ENCODE measurements at places on chromosomes 3 and 15.

DNA sequence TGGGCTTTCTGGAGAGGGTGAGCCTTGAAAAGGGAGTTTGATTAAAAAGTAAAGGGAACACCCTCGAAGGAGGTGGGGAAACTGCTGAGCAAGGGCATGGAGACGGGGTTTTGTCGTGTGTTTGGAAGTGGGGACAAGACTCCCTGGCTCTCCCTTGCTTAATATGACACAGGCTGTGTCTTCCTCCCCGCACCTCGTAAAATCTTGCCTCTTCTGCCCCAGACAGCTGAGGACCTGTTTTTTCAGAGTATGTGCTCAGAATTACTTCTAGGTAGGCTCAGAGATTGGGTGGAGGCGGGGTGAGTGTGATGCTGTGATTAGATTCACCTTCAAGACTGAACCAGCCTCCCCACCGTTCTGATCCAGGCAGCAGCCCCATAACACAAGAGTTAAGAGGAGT, 244.4 kb upstream of the TLE3 start:
- DNase-seq: no peak

GRCh38 chr15:68097029-68097428, 42.9 kb downstream of the PIAS1 start:
- DNase-seq: no peak

- no peak for DNase-seq
These were observed 75.1 kb downstream of the CCK start for GRCh38 chr3:42190701-42191442.

DNA sequence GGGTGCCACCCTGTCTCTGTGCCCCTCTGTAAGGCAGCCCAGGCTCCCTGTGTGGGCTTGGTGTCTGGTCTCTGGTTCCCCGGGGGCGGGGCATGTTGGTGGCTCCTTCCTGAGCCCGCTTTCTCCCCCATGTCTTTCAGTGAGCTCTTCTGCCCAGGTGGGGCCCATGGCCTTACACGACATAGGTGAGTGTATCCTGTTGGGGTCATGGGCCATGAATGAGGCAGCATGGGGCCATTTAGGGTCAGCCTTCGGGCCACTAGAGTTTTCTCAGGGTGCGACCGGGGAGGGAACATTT, 195.1 kb downstream of the UBE3A start:
- DNase-seq: no peak

GRCh38 chr3:25291481-25291905, 136.6 kb upstream of the RARB start:
- no peak for DNase-seq

GRCh38 chr15:78372880-78373279, 32.7 kb downstream of the CRABP1 start:
- no peak for DNase-seq

DNA sequence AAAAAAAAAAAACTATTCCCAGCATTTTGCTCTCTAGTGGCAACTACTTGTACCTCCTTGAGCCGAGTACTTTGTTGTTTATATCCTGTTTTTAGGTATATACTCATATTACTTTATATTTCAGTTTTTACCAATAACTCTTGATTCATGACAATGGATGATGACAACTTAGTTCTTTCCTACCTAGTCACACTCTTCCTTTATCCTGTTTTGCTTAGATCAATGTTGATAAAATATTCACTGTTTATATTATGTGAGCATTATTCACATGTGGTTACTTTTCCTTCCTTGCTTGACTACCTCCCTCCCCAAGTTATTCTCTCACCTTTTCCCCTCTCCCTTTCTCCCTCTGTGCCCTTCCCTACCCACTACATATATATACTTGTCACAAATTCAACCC, 53.7 kb downstream of the NKIRAS1 start:
- DNase-seq: no peak

DNA sequence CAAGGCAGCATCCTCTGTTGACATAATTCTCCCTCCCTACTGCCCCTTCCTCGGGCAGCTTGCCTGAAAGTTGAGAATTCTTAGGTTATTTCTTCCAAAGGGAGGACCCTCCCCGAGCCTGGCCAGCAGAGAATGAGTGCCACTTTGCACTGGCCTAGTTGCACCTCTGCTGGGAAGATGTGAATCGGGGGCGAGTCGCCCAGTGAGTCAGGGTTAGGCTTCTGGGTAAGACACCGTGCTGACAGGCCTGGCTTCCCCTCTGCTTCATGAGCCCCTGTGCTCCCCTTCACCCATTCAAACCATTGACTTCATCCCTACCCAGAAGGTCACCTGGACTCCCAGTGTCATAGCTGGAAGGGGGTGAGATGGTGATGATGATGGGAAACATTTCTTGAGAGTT, 82.3 kb downstream of the AAGAB start:
- no peak for DNase-seq

DNA sequence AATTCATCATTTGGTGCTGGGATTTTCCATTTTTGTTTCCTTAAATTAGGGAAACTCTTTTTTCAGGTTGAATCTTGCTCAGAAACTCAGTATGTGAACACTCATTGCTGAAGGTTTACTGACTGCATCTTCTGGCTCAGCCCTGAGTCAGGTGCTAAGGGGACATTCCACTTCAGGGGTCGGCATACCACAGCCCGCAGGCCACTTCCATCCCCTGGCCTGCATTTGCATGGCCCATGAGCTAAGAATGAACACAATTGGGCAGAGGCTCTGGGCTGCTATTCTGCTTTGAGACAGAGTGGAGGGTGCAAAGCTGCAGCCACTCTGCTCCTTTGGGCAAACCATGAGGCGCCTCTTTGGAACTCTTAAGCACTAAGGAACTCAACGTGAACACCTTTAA, 165.0 kb downstream of the FEZF2 start:
- DNase-seq: no peak

DNA sequence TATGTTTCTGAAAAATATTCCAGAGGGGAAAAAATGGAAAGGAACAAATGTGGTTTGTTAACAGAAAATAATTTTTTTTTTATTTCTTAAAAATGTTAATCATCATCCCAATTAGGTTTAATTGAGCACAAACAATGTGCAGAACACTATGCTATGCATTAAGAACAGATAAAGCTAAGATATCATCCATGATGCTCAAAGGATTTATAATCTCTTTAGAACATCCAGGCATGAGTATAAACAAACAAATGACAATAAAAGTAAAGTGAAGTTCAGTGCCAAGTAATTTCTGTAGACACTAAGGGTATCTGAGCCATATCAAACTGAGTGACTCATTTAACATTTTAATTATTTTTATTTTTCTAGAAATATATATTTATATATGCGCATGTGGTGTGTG, 732.2 kb downstream of the NAALADL2 start:
- no peak for DNase-seq

GRCh38 chr3:14200841-14201240, 22.2 kb downstream of the LSM3 start:
- no peak for DNase-seq

GRCh38 chr15:35596285-35596684, 50.3 kb upstream of the DPH6 start:
- DNase-seq: no peak

DNA sequence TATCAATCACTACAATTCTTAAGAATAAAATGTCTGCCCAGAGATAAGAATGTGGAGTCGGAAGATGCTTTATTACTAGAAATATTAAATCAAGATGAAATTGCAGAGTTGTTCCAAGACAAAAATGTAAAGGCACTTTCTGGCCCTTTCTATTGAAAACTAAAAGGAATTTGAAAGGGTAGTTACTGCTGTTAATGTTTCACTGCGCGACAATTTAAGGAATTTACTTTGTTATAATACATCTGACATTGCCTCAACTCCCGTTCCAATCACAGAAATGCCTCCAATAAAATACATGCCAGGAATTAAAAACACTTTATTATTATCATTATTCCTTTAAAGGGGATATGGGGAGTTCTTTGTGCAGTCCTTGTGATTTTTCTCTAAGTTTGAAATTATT, 26.4 kb downstream of the RSL24D1 start:
- DNase-seq: no peak

DNA sequence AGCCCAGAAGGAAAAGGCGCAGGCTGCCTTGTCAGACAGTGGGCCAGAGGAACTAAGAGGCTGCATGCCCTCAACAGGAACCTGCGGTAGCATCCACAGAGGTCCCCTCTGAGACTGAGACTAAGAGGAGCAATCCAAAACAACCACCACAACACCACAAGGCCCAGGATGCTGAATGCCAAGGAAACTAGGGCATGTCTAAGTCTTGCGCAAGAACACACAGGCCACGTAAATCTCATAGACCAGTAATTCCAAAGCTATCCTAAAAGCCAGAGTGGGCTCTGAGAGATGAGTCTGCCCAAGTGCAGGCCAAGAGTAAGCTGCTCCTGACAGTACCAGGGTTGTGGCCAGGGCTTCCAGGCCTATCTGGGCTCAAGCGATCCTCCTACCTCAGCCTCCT, 12.9 kb downstream of the MON1A start:
- no peak for DNase-seq

GRCh38 chr3:137111497-137111896, 153.7 kb downstream of the IL20RB start:
- no peak for DNase-seq

DNA sequence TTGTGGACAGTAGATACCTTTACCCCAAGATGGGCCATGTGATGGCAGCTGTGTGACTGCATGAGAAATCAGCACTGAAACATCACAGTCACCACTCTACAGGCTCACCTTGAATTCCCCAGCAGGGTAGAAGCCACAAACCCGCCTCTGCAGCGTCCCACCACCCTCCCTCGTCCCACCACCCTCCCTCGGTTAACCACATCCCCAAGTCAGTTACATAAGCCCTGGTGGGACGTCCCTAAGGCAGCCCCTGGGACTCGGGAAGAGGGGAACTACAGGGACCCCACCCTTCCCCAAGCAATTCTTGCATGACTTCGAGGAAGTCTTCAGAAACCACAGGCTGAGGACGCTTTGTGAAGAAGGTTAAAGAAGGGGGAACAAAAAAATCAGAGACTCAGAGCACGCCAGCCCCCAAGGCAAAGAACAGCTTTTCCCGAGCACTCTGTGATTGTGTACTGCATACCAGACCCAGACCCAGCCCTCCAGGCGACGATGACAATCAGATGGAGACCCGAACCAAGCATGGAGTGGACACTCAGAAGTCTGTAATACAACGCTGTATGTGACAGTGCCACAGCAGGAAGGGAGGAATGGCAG, 60.5 kb downstream of the SH3BP5 start:
- DNase-seq: no peak

GRCh38 chr15:76169018-76169417, 109.2 kb downstream of the TMEM266 start:
- no peak for DNase-seq

- DNase-seq: no peak
These were observed 9.8 kb downstream of the FAM174B start for GRCh38 chr15:92645731-92646130.

DNA sequence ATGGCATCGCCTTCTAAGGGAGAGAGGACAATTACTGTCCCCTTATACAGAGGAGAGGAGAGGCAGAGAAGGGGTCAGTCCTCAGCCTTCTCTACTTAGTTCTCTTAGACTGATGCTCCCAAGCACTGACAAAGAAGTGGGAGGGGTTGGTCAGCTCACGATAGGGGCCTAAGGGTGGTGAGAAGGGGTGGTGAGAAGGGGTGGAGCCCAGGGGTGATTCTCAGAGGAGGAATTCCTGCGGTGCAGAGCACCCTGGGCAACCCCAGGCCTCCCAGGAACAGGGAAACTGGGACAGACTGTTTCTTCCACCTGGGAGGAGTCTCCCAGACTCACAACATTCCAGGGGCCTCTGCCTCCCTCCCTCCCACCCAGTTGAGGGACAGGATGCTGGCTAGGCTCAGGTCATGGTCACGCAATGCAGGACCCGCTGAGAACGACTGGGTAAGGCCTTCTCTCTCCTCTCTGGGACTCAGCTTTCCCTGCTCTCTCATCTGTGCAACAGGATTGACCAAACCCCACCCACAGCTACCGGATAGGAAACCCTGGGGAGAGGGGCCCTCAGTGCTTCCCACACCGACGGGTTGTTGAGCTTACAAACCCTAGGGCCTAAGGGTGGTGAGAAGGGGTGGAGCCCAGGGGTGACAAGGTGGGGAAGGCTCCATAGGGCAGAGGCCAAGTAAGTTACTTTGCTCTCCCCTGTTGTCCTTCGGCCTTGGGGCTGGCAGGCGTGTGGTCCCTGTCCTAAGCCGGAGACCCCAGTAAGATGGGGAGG, 1.5 kb downstream of the TPRA1 start:
- DNase-seq: no peak

GRCh38 chr15:51390966-51391422, 49.5 kb downstream of the GLDN start:
- no peak for DNase-seq

GRCh38 chr3:181879926-181880325, 168.2 kb downstream of the SOX2 start:
- DNase-seq: no peak

GRCh38 chr15:51198701-51199232, 104.1 kb upstream of the TNFAIP8L3 start:
- no peak for DNase-seq

GRCh38 chr15:56428821-56429458, 36.0 kb downstream of the MNS1 start:
- DNase-seq: peak; percentile 2

DNA sequence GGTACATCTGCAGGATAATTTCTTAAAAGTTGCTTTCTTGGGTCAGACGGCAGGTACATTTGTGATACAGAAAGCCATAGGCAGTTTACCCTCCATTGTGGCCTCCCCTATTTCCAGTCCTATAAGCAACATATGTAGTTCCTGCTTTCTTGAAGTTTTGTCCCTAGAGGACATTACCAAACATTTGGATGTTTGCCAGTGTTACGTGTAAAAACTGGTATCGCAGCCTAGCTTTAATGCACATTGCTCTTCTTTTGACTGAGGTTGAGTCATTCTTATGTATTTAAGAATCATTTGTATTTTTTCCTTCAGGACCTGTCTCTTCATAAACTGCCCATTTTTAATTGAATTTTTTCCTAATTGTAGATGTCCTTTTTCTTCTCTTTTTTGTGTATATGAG, 114.3 kb downstream of the DIPK2A start:
- no peak for DNase-seq

DNA sequence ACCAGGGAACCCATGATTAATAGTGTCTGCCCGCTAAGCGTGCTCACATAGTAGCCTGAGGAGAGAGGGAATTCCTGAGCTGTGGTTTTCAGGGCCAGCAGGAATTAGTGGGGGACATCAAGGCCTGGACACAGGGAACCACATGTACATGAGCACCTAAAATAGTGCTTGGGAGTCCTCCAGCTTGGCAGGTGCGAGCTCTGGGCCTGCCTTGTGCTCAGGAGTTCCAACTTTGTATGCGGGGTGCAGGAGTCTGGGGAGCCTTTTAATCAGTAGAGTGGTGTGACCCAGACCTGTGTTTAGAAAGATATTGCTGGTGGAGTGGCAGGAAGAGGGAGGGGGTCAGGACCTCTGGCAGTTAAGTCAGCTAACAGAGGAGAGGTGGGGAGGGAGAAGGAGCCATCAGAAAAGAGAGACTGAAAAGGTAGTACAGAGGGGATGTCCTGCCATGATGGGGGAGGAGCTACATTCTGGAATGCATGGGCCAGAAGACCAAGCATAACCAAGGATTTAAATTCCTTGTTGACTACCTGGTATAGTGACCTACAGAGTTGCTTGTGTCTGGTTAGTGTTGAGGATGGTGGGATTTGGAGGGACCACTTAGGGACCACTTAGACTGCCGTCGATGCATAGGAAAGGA, 1.9 kb downstream of the DAG1 start:
- DNase-seq: no peak
